Mesenchymal stem cell (in vitro differentiated cells and primary cell): ENCODE measurements at places on chromosomes 2 and 18.

- H3K27ac ChIP-seq = no peak overlapping the region
- no peak overlapping the region for H3K4me3 ChIP-seq
- no peak for DNase-seq
These were observed 126.8 kb downstream of the ZAP70 start for GRCh38 chr2:97840198-97840597.

DNA sequence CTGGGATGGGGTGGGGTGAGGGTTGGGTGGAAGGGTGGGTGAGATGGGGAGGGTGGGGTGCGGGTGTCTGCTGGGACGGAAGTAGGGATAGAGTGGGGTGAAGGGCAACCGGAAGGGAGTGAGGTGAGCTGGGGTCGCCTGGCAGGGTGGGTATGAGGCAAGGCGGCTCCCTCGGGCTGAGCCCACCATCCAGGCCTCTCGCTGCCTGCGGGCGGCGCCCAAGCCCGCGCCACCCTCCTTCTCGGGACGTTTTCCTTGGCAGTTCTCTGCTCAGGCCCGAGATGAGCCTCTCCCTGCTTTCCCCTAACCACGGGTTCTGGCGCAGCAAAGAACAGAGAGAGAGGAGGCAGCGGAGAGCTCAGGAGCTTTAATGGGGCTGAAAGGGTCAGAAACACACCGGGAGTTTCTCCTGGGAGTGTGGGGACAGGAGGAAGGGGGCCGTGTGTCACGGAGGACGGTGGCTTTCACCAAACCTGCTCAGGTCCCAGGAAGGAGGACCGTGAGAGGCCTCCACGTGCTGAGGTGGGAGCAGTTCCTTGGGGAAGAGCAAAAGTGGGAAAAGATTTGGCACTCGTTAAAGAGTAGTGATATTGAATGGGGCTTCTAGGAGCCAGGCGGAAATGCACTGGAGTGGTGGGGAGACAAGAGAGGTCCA, 4.1 kb downstream of the FEV start:
- H3K4me1 ChIP-seq = peaks cover 20% of the 10 kb centered on the region
- no peak overlapping the region for H3K4me3 ChIP-seq
- H3K27ac ChIP-seq = no peak overlapping the region
- H3K36me3 ChIP-seq = no peaks in the 10 kb centered on the region

DNA sequence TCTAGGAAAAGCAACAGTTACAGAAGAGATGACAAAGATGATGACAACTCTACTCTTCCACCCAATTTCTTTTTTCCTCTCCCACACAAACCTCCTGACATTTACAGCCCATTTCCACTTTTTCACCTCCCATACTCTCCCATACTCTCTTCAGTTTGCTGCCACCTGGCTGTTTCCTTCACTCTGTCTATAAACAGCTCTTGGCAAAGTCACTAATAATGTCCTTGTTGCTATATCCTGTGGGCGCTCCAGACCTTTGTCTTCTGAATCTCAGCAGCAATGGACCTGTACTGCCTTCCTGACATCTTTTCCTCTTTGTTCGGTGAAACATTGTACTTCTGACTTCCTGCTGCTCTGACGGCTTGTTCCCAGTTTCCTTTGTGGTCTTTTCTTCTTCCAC, 60.7 kb upstream of the CAVIN2 start:
- no peak for DNase-seq
- no peaks in the 10 kb centered on the region for H3K4me1 ChIP-seq
- H3K27me3 ChIP-seq = no peaks in the 10 kb centered on the region
- no peaks in the 10 kb centered on the region for H3K36me3 ChIP-seq

DNA sequence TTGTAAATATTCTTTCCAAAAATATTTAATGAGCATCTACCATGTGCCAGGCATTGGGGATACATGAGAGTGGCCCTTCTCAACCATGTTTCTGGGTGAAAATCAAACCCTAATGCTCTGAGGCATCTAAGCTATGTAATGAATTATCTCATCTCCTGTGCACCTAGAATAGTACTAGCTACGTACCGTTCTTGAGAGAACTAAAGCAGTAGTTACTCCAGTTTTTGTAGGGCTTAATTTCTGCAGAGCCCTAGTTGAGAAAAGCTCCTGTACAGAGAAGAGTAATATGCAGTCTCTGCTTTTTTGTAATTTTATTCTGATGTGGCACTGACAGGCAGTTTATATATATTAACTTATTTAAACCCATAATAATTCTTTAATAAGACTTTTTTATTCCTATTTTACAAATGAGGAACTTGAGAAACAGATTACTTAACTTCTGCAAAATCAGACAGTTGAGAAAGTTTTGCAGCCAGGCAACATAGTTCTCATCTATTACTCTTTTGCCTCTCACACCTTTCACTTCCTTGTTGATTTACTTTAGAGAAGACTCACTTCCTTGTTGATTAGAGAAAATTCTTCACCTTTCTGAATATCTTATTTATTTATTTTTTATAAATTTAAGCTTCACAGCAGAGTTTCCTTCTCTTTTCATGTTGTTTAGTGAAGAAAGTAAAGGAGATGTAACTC, 3.1 kb downstream of the SPOPL start:
- no peaks in the 10 kb centered on the region for H3K36me3 ChIP-seq
- H3K4me1 ChIP-seq = peaks cover 3% of the 10 kb centered on the region
- peak overlapping the region; percentile 92 for H3K4me3 ChIP-seq
- no peak for DNase-seq
- no peaks in the 10 kb centered on the region for H3K27me3 ChIP-seq
- no peak overlapping the region for H3K27ac ChIP-seq

DNA sequence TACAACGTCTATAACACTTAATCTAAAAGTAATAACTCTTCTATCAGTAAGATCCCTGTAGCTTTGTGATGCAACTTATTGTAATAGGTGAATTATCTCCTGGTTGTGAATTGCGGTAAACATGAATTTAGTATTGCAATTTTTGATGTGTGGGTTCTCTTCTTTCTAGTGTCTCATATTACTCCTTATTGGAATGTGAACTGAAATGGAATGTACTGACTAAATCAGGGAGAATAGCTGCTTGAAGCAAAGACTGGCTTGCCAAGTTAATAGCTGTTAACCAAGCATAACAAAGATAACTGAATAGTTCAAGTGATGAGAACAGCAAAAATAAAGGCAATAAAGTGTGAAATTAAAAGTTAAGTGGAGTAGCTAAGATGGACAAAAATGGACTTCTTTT, 60.5 kb upstream of the TFPI start:
- H3K27ac ChIP-seq = no peak overlapping the region
- peaks cover 2% of the 10 kb centered on the region for H3K4me1 ChIP-seq
- no peak for DNase-seq
- no peak overlapping the region for H3K4me3 ChIP-seq
- H3K27me3 ChIP-seq = no peaks in the 10 kb centered on the region

DNA sequence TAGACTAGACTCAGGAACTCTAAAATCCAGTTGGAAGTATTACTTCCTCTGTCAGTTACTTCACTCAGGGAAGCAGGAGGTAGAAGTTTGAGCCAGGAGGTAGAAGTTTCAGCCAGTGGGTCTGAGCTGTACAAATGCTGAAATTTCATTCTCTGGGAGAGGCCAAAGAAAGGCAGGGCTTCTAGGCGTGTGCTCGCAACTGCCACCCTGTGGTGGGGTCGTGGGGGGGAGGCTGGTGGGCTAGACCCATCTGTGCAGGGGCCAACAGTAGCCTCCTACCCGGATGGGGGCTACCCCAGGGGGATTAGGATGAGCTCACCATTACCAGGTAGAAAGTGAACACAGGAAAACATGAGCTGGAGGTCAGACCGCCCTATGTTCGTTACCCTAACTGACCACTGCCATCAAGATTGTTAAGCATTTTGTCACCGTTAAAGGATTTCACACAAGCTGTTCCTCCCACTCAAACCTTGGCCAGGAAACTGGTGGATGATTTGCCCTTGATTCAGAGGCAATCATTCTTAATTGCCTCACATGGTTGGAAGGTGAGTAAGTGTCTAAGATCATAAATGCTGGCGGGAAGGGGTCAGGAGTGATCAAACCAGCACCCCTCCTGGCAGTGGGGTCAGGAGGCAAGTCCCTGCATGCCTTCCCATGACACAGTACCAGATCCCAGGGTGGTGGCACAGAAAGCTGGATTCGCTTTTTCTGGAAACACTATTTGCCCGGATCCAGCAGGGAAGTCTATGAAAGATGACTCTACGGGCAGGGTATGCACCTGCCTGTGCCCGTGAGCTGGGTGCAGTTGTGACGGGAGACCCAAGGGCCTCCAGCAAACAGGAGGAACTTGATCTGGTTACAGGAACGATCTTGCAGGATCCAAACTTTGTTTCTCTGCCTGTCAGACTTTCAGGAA, 5.2 kb upstream of the FHL2 start:
- no peak overlapping the region for H3K4me3 ChIP-seq
- H3K27ac ChIP-seq = peak overlapping the region; percentile 97
- peaks cover 15% of the 10 kb centered on the region for H3K4me1 ChIP-seq
- peak; percentile 88 for DNase-seq

DNA sequence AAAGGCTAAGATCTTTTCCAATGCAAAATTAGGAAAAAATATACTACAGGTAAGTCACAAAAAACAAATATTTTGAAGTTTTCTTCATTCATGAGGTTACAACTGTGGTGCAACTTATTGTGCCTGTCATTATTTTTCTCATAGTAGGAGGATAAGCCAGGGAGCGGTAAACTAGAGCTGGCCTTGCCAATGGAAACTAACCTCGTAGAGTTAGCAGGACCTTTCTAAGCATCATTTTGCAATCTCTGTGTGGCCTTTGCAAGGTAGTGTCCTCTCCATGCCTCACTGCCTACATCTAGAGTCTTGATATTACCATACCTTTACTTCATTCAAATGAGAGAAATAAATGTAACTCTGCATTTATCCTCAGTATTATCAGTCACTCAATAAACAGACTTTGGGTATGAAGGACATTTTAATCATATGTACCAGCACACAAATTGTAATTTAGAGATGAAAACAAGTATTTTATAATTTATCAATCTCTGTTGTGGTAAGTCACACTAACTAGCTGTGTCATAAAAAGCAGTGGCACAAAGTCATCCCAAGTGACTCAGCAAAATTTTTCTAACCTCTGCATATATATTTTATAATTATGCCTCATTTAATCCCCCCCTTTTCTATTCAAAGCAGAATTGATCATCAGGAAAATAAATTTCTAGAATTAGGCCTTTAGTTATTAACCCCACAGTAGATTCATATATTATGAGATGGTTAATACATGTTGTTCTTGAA, 47.0 kb downstream of the LANCL1 start:
- DNase-seq = no peak
- H3K36me3 ChIP-seq = peaks cover 39% of the 10 kb centered on the region
- H3K27ac ChIP-seq = no peak overlapping the region
- H3K4me1 ChIP-seq = no peaks in the 10 kb centered on the region
- no peaks in the 10 kb centered on the region for H3K27me3 ChIP-seq

DNA sequence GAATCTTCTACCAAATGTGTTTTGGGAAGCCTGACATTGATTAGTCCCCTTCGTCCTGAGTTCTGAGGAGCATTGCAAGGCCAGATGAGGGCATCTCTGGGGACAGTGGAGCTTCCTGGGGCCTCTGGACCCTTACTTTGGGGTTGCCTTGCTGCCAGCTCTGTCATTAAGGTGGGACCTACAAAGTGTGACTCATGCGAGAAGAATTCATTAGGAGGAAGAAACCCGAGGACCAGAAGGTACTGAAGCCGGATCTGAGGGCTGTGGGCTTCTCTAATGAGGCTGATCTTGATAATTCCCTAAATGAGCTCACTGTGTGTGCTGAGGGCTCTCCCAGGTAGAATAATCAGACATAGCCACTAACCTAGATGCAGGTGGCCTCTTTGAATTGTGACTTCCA, 695 bp upstream of the SCYGR2 start:
- no peaks in the 10 kb centered on the region for H3K36me3 ChIP-seq
- H3K27me3 ChIP-seq = no peaks in the 10 kb centered on the region
- peaks cover 2% of the 10 kb centered on the region for H3K4me1 ChIP-seq
- no peak overlapping the region for H3K4me3 ChIP-seq
- no peak overlapping the region for H3K27ac ChIP-seq

DNA sequence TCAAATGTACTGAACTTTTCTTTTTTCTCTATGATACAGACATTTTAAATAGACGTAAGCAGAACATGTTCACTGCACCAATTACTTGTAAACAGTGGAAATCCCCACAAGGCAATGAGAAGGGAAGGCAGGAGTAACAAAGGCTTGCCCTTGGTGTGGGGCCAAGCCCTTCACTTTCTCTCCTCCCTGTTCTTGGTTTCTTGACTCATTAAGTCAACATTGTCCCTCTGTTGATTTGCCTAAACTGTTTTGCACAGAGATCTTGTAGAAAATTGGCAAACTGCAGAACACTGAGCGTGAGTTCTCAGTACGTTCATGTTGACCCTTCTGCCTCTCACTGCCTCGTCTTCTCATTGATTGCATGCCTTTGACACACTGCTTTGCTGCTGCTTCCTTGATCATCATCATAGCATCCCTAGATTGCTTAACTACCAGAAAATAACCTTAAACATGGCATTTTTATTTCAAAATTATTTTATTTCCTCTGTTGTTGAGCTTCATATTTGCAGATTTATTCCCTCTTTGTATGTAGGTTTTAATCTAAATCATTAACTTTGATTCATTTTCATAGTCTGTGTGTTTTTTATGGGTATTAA, 257.7 kb downstream of the PTGR3 start:
- no peaks in the 10 kb centered on the region for H3K27me3 ChIP-seq
- peak overlapping the region; percentile 6 for H3K27ac ChIP-seq
- H3K36me3 ChIP-seq = no peaks in the 10 kb centered on the region
- H3K4me3 ChIP-seq = no peak overlapping the region
- DNase-seq = peak; percentile 89

GRCh38 chr2:216621292-216621691, 11.9 kb upstream of the IGFBP2 start:
- H3K27me3 ChIP-seq = peaks cover 54% of the 10 kb centered on the region
- H3K36me3 ChIP-seq = no peaks in the 10 kb centered on the region
- H3K27ac ChIP-seq = no peak overlapping the region

- peak overlapping the region; percentile 96 for H3K27ac ChIP-seq
- peaks cover 43% of the 10 kb centered on the region for H3K36me3 ChIP-seq
- H3K27me3 ChIP-seq = no peaks in the 10 kb centered on the region
- peaks cover 42% of the 10 kb centered on the region for H3K4me1 ChIP-seq
- no peak overlapping the region for H3K4me3 ChIP-seq
These were observed 38.4 kb downstream of the PAX8 start for GRCh38 chr2:113240150-113240914.

- no peaks in the 10 kb centered on the region for H3K4me1 ChIP-seq
- no peaks in the 10 kb centered on the region for H3K27me3 ChIP-seq
- no peaks in the 10 kb centered on the region for H3K36me3 ChIP-seq
These were observed 240.7 kb downstream of the SRBD1 start for GRCh38 chr2:45370369-45370768.

- no peak overlapping the region for H3K27ac ChIP-seq
- H3K27me3 ChIP-seq = no peaks in the 10 kb centered on the region
These were observed 349.3 kb upstream of the SALL3 start for GRCh38 chr18:78630356-78630755.

DNA sequence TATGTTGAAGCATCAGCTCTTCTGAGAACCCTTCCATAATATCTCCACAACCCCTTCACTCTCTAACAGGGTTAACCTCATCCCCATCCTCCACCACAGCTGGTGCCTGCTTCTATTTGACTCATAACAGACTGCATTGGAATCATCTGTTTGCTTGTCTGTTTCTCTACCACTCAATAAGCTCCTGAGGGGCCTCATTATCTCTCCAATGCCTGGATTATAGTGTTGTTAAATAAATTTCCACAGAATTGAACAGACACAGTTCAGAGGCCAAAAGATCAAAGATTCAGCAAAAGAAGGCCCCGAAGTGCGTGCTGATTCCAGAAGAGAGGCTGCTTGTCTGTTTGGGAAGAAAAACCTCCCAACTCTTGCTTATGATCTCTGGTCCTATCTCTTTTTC, 33.7 kb upstream of the FAM98A start:
- H3K4me3 ChIP-seq = no peak overlapping the region
- no peaks in the 10 kb centered on the region for H3K36me3 ChIP-seq
- DNase-seq = no peak
- no peaks in the 10 kb centered on the region for H3K4me1 ChIP-seq

GRCh38 chr2:54428108-54428831, 27.9 kb upstream of the SPTBN1 start:
- no peaks in the 10 kb centered on the region for H3K27me3 ChIP-seq
- no peaks in the 10 kb centered on the region for H3K4me1 ChIP-seq
- H3K36me3 ChIP-seq = no peaks in the 10 kb centered on the region
